ENCODE measurements at places on chromosomes 3 and 15.

DNA sequence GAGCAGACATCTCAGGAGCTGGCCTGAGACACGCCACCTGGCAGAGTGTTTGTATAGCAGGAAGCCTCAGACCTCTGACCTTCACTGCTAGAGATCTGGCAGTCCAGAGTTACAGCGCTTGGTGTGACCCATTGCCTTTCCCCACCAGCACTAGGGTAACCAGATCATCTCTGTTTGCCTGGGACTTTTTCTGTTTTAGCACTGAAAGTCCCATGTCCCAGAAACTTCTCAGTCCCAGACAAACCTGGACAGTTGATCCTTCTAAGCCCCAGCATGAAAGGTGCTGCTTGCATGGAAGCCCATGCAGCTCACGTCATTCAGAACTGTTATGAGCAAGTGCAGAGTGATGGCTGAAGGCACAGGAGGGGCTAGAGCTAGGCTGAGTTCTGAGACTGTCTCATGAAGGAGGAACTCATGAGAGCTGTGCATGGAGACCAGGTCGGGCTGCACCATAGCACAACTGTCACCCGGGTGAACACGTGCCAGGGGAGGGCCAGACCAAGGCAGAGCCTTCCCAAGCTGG lies 18.2 kb upstream of the AHSG start:
- no peak for DNase-seq

DNA sequence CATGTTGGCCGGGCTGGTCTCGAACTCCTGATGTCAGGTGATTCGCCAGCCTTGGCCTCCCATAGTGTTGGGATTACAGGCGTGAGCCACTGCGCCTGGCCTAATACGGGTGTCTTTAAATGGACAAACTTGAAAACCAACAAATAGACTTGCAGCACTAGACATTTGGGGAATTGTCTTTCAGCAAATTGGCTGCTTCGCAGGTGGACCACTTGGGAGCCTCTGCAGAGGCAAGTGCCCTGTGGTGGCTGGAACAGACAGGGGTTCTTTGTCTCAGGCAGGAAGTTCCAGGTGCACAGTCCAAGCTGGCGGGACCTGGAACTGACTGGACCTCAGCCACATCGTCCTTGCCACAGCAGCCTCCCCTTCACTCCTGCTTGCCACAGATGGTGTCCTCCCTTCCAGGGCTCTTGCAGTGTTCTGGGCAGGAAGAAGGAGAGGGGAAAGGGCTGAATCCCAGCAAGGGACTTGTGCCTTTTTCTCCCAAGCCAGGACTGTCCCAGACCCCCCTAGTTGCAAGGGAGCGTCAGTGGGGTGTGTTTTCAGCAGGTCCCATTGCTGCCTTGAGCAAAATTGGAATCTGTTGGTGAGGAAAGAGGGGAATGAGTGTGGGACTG lies 94.3 kb downstream of the TBC1D2B start:
- DNase-seq: no peak

DNA sequence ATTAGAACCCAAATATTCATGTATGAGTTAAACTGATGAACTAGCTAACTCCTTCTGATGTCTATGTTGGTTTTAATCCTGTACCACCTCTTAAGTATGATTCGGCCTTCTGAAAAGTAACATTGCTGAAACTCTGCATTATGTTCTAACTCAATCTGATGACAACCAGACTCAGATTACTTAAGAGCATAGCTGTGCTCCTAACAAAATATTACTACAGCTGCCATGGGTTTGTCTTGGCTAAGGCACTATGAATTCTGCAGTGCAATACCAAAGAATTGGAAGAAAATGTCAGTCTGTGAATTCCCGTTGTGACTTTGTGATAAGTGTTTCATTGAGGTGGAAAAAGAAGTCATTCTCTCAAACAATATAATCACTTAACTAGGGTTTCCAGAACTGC lies 224.4 kb downstream of the ZMAT3 start:
- no peak for DNase-seq

GRCh38 chr3:121958801-121959200 lies 63.2 kb downstream of the ILDR1 start:
- no peak for DNase-seq

GRCh38 chr3:167930453-167930852 lies 165.3 kb downstream of the GOLIM4 start:
- no peak for DNase-seq

DNA sequence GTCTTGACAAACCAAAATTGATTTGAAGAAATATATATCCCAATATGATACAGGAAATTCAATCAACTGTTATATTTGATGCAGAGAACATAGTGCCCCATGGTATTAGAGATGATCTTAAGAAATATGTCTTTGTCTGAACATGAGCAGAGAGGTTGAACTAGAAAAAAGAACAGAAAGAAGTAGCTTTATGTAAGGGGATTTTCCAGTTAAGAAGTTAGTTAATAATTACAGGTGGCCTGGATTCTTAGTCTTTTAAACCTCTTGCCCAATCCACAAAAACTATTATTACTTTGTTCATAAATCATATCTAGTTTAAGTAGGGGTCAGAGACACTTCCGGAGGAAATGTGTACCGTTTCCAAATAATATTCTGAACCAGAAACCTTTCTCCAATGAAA lies 1186.7 kb upstream of the EPHA6 start:
- DNase-seq: no peak

DNA sequence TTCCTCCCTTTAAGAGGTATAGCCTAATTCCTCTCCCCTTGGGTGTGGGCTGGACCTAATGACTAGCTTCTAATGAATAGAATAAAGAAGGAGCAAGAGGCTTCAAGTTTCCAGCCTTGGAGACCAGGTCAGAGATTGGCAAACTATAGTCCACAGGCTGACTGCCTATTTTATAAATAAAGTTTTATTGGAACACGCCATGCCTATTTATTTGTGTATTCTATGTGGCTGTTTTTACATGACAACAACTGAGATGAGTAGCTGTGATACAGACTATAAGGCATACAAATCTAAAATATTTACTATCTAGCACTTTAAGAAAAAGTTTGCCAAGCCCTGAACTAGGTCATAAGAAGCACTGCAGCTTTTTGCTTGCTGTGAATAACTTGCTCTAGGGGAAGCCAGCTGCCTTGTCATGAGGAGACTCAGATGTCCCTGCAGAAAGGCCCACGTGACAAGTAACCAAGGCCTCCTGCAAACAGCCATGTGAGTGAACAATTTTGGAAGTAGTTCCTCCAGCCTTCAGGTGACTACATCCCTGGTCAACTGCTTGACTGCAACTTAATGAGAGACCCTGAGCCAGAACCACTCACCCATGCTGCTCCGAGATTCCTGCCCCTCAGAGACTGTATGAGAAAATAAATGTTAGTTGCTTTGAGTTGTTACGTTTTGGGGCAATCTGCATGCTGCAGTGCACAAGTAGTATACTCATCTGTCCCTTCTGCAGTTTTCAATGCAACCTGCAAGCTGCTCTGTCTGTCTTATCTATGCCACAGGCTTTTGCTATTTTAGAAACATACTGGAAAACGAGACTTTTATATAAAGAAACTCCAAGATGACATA lies 21.1 kb upstream of the MAP3K13 start:
- DNase-seq: no peak

GRCh38 chr15:99504071-99504822 lies 61.5 kb upstream of the MEF2A start:
- no peak for DNase-seq

- no peak for DNase-seq
Observed at GRCh38 chr3:58190291-58190690, 20.5 kb downstream of the DNASE1L3 start.

- DNase-seq: no peak
Observed at GRCh38 chr15:77837649-77838025, 204.9 kb upstream of the LINGO1 start.

DNA sequence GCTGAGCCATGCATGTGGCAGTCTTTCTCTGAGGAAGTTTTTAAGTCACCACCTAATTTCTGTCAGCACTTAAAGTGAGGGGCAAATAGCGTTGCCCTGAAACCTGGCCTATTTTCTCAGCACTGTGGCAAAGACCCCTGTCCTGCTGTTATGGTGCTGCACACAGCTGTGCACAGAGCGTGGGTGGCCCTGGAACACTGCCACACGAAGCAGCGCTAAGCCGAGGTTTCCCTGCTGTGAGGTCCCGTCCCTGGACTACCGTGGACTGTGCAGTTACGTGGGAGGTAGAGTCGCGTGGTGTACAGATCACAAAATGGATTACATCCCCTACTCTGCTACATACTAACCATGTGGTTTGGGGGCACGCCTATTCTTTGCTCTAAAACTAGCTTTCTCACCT lies 101.6 kb upstream of the NR2E3 start:
- DNase-seq: no peak

- no peak for DNase-seq
Observed at GRCh38 chr3:90132197-90132596, 1024.8 kb downstream of the EPHA3 start.

DNA sequence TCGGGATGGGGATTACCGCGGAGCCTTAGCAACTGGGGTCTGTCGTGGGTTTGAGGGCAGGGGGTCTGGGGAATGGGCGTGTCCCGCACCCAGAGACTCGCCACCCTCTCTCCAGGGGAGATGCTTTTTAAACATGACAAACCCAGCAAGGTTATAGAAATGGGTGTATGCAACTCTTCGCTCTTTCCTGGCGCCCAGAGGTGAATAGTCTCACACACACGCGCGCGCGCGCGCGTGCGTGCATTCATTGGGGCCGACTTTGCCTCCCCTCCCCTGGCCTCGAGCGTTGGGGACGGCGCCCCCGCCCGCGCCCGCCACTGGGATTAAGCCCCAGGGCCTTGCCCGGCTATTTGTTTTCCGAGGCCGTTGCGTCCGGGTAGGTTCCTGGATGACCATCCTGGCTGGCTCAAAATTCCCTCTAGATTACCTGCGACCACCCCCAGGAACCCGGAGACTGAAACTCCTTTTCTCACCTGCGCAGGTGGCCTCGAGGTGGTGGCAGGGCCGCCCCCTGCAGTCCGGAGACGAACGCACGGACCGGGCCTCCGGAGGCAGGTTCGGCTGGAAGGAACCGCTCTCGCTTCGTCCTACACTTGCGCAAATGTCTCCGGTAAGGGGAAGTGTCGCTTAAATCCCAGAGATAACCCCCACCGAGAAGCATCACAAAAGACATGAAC lies 777 bp downstream of the GPR160 start:
- no peak for DNase-seq

DNA sequence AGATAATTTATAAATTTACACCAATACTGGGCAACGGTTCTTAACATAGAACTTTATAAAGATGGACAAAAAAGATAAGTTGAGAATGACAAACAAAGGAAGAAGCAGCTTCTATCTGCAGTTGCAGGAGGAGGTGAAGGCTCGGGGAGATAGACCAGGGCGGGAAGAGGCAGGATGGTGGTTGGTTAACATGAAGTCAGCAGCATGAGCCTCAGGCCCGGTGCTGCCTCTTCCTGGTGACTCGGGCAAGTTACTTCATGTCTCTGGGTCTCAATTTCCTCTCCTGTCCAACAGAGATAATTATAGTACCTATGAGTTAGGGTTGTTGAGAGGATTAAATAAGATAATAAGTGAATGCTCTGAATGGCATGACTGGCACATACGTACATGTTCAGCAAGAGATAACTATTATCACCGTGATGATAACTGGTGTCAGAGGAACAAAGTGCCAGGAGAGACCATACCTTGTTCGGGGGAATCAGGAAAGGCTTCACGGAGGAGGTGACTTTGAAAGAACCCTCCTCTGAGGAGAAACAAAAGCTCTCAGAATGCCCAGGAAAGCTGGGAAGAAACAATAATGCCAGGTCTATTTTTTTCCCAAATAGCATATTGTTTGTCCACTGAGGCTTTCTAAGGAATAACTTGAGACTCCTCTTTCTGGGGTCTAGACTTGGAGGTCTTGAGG lies 4.4 kb downstream of the PAK6 start:
- no peak for DNase-seq

- DNase-seq: no peak
Observed at GRCh38 chr3:5138214-5138981, 16.3 kb downstream of the ARL8B start.

- no peak for DNase-seq
Observed at GRCh38 chr3:19046440-19046839, 101.9 kb upstream of the KCNH8 start.

Data from T1000 (cell line).